NCI-H1092 (cell line): ENCODE measurements at places on chromosomes 3 and 15.

- no peak for DNase-seq
Measured at GRCh38 chr3:184748219-184749135, 36.6 kb upstream of the MAGEF1 start.

DNA sequence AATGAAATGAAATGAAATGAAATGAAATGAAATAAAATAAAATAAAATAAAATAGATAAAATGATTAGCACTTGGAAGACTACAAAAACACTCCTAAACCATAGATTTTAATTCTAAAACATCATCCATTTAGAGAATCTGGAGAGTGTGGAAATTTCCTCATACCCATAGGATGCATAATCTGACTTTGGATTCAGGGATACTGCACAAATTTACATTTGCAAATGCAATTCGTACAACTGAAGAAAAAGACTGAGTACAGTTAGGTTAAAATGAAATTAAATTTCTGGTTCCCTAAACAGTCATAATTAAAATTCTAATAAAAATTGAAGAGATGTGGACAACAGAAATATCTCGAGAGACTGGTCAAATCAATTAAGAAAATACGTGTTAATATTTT is 122.9 kb downstream of the TMCC1 start:
- no peak for DNase-seq

- no peak for DNase-seq
Measured at GRCh38 chr15:42279234-42279723, 6.0 kb upstream of the TMEM87A start.

DNA sequence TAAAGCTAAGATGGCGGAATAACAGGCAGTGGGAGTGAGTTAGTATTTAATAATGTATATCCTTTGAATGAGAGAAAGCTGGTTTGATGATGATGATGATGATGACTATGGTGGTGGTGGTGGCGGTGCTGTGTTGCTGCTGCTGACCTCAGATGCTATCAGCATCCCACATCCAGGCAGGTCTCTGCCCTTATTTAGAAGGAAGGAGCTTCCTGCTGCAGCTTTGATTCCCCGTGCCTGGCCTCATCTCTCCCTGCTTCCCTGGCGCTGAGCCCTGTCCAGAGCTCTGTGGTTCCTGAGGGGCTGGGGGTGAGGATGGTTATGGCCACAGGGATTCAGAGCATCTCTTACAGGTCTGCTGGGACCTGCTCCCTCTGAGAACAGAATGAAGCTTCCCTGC is 73.1 kb downstream of the RAB11A start:
- no peak for DNase-seq

GRCh38 chr3:80696280-80696679 is 928.5 kb upstream of the ROBO1 start:
- no peak for DNase-seq

DNA sequence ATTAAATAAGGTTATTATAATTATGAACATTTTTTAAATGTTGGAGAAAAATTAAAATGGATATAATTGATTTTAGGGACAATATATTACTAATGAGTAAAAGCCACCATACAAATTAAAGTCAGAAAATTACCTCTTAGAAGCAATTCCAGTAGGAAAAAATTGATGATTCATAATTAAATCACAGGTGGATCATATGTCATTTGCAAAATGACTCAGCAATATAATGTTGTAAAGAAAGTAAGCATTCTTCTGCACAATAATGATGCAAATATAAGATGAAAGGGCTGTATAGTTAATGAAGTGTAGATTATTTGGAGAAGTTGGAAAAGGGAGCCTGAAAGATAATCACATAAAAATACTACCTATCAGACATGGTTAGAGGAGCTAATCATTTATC is 25.8 kb downstream of the ZPLD1 start:
- no peak for DNase-seq

DNA sequence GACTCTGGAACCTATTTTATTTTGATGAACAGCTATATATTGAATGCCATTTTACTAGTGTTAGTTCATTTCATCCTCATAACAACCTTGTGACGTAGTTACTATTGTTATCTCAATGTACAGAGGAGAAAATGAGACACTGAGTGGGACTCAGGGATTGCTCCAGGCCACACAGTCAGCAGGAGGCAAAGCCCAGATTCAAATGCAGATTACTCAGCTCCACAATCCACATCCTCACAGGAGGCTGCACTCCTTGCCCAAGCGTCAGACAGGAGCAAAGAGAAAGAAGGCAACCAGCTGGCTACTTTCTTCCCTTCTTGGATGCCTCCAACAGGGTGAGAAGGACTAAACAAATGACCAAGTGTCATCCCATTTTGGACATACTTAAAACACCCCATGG is 92.0 kb upstream of the CCDC54 start:
- no peak for DNase-seq

GRCh38 chr15:31230630-31231485 is 95.8 kb upstream of the KLF13 start:
- no peak for DNase-seq

DNA sequence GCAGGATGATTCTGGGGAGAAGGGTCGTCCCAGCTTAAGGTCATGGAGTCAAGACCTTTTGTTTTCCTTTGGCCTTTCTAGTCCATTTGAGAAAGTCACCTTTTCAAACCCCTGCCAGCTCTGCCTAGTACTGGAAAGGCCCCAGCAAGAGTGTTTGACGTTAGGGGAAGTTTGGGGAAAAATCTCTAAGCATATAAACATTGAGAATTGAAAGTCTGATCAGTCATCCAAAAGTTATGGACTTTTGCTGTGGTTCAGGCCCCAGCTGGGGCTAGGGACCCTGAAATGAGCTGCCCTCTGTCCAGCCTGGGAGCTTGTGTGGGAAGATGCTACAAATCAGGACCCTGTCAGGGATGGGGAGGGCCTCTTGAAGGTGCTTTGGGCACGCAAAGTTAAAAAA is 21.6 kb downstream of the SLC6A6 start:
- DNase-seq: no peak

DNA sequence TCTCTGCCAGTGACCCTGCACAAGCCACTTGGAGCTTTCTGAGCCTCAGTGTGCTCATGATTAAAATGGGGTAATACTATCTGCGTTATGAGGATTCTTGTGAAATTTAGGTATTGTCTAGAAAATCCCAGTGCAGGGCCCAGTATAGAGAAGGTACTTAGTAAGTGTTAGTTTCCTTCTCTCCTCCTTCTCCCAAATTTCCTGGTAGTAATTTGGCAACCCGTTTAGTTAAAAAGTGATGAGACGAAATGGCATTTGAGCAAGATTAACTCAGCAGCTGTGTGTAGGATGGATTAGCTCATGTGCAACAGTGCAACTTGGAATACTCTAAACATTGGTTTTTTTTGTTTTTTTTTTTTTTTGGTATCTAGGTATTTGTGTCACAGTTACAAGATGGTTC is 84.6 kb downstream of the SLCO3A1 start:
- no peak for DNase-seq

DNA sequence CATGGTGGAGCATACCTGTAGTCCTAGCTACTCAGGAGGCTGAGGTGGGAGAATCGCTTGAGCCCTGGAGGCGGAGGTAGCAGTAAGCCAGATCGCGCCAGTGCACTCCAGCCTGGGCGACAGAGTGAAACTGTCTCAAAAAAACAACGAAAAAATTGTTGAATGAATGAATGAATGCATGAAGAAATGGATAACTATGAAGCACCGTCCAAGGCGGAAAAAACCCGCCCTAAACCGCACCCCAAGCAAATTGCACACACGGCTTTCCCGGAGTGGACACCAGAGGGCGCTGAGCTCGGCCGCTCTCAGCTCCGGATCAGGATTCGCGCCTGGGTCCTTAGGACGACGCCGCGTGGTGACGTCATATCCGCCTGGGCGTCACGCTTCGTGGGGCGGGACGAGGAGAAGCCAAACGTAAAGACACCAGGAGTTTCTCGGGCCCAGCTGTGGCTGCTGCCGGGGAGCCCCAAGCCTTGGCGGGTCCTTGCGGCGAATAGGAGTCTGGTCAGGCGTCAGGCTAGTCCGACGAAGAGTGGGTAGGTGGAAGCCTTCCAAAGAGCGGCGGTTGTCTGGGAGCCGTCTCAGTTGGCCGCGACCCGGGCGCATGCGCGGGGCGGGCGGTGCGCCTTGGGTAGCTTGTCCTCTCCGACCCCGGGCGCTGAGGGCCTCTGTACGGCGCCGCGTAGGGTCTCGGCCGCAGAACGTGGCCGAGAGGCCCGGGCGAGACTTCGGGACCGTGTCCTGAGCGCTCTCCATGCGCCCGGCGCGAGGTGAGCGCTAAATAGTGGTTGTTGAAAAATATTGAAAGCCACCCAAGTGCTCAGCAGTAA is at the start of the genes HTD2 and RPP14:
Gene HTD2 (plus strand): TSS at position 639 of the 830 bp plus-strand sequence. CDS start 11,094 bp downstream, outside the sequence.
Gene RPP14 (plus strand): TSS at position 364 of the 830 bp plus-strand sequence. CDS start 4,085 bp downstream, outside the sequence.
- peak; percentile 90 for DNase-seq

GRCh38 chr3:128506754-128507153 is 13.8 kb upstream of the GATA2 start:
- no peak for DNase-seq

DNA sequence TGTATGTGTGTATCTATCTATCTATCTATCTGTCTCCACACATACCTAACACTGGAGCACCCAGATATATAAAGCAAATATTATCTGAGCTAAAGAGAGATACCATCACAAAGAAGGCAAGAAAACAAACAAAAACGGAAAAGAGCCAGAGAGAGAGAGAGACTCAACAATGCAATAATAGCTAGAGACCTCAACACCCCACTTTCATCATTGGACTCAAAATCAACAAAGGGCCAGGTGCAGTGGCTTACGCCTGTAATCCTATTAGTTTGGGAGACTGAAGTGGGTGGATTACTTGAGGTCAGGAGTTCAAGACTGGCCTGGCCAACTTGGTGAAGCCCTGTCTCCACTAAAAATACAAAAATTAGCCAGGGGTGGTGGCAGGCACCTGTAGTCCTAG is 23.4 kb downstream of the NCBP2 start:
- DNase-seq: no peak

DNA sequence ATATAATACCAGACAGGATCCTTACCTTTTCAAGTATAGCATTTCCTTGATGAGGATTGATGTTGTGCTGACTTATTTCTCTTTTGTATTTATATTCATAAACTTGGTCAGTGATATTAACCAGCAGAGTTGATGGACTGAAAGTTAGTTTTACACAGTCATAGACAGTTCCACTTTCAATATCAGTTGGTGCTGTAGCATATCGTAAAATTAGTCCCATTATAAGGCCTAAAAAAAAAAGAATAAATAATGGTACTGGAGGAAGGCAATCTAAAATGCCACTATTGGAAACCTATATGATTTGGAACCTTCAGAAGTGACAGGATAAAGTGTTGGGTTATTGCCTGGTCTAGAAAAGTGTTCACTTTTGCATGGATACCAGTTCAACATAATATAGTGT is 16.3 kb downstream of the SLC9A9 start:
- no peak for DNase-seq

GRCh38 chr15:39998511-39999077 is 40.4 kb downstream of the SRP14 start:
- DNase-seq: no peak

DNA sequence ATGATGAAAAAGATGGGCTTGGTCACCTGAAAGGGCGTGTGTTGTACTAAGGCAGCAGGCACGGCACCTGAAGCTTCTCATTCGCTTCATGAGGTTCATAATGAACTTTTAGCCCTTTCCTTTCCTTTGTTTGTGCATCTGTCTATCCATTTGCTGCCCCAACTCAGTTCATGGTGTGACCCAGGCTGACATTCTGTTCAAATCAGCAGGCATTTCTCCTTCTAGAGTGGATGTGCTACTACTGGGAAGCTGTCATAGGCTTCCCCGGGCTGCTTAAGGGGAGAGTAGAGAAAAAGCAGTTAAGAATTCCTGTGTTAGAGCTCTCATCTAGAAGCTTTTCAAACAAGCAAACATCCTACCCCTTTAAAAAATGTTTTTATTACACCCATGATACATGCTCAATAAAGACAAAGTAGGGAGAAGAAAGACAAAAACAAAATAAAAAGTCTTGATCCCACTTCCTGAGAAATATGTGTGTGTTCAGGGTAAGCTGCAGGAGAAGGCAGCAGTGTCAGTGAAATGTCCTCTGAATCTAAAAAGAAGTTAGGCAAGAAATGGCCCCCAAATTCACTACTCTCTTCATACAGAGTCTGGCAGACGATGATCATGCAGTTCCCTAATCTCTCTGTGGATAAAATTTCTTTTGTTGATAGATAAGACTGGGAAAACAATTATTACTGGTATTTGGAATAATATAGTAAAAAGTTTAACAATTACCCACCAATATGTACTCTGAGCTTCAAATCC is 136.9 kb upstream of the PFN2 start:
- DNase-seq: no peak

- no peak for DNase-seq
Measured at GRCh38 chr3:126056681-126057500, 27.0 kb downstream of the SLC41A3 start.

- DNase-seq: no peak
Measured at GRCh38 chr3:33170531-33170930, 48.1 kb downstream of the SUSD5 start.

DNA sequence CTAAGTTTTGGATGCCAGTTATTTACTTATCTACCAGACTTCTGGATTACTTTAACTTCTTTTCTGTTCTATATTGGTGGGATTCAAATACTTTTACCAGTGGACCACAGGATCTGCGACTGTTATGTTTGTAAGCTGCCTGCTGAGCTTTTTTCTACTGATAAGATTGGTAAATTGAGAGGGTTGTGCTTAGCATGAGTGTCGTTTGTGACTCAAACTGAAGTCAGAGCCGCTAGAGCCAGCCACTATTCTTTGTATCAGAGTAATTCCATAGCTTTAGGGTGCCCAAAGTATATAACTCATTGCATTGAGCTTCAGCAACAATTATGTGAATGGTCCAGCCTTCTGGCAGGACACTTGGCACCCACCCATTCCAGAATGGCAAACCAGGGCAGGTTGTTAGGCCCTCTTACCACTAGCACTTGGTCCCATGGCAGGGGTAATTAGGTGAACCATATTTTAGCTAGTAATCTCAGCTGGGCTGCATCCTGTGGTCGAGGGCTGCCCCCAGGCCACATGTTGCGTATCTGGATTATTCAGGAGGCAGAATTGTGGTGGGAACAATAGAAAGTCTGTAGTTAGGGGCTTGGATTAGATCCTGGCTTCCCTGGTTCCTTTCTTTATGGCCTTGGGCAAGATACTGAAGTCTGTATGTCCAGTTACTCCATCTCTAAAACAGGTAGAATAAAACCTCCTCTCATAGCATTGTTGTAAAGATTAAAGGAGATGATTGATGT is 6.0 kb downstream of the PLCL2 start:
- DNase-seq: no peak

GRCh38 chr3:69226071-69226470 is 103.7 kb upstream of the LMOD3 start:
- DNase-seq: no peak

- no peak for DNase-seq
Measured at GRCh38 chr15:85956532-85957275, 123.0 kb upstream of the AGBL1 start.
